Memory B cell (primary cell): ENCODE measurements at places on chromosomes 1 and 21.
A peak's percentile ranks its signal among the peaks of the same experiment; 100 is the strongest.

DNA sequence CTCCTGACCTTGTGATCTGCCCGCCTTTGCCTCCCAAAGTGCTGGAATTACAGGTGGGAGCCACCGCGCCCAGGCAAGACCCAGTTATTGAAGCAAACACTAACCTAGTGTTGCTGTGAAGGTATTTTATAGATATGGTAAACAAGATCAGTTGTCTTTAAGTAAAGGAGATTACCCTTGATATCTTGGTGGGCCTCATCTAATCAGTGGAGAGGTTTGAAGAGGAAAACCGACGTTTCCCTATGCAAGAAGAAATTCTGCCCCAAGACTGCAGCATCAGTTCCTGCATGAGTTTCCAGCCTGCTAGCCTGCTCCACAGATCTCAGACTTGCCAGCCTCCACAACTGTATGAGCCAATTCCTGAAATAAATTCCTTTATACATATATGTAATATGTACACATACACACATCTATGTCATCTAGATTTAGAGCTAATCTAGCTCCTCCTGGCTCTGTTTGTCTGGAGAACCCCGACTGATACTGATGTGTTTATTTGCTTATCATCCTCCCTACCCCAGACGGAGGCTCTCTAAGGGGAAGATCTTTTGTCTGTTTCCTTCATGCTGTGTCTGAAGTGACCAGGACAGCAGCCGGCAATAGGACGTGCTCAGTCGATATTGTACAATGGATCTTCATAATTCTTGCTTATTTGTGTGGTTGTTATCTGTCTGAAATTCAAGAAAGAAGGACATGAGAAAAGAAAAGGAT lies 90.9 kb downstream of the IER5 start:
- peaks cover 13% of the 10 kb centered on the region for H3K27me3 ChIP-seq
- H3K27ac ChIP-seq: no peak overlapping the region
- no peak overlapping the region for H3K4me3 ChIP-seq
- no peak for DNase-seq

DNA sequence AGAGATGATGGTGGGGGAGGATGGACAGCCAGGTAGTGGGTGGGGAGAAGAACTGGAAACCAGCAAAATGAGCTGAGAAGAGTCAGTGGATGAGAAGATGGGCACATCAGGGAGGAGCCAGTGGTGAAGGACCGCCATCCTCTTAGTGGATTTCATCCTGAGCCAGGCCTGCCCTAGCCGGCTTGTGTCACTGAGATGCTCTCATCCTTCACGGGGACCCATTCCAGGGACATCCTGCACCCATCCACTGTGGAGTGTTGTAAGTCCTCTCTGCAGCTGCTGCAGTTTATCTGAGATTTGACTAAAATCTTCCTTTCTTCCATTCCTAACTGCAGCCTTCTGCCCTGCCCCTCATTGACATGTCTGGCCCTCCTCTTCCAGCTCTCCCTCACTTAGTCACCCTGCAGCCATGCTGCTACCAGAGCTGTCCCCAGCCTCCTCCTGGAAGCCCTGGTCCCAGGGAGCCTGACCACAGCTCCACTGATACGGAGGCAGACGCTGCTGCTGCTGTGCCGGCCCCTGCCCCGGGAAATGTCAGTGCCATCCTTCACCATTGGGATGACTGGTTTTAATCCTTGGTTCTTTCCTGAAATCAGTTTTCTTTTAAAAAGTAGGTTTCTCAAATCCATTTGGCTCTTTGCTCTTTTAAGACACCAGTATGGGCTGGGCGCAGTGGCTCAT lies 33.2 kb downstream of the STUM start:
- H3K36me3 ChIP-seq: peaks cover 2% of the 10 kb centered on the region
- peaks cover 3% of the 10 kb centered on the region for H3K4me1 ChIP-seq
- no peak for DNase-seq
- peaks cover 7% of the 10 kb centered on the region for H3K27me3 ChIP-seq
- no peak overlapping the region for H3K27ac ChIP-seq

DNA sequence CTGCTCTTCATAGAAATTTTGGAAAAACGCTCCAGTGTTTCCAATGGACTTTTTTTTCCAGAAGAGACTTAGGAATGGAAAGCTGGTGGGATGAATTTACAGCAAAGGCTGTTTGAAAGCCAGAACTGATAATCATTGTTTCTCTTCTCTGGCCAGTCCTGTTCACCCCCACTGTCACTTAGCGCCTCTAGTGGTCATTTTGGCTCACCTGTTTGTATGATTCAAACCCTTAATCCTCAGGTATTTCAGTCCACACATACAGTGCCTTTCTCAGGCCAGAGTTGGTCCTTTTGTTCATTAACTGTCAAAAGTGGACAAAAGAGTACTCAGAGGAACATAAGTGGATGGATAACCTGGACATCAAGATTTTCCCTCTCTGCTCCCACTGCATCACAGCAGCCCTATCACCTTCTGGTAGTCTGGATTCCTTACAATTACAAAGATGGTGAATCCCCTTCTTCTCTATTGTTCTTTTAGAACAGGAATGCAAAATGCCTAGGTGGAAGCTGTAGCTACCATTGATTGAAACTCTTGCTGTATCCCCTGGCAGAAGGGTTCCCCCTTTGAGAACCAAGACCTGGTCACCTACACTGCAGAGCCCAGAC lies 177.6 kb upstream of the OLFM3 start:
- H3K27me3 ChIP-seq: no peaks in the 10 kb centered on the region
- H3K36me3 ChIP-seq: no peaks in the 10 kb centered on the region
- no peak overlapping the region for H3K27ac ChIP-seq
- no peaks in the 10 kb centered on the region for H3K4me1 ChIP-seq
- DNase-seq: no peak

DNA sequence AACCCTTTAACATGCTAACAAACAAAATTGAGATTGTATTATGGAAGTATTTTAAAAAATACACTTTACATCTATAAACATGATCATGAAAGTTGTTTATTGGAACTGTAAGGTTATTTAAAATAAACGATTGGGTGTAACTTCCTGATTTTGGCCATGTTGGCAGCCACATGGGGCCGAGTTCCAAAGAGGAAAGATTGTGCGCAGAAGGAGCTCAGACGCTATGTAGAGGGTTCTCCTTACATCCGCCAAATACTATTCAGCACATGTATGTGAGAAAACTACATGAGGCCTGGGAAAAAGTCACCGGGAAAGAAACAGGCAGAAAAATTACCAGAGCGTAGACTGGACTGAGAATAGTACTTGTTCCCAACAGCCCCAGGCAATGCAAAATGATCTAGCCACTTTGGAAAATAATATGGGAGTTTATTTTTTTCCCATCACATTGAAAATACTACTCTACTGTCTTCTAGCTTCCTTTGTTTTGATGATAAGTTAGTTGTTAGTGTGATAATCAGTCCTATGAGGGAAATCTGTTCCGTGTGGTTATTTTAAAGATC lies 35.7 kb upstream of the B3GALT2 start:
- H3K4me3 ChIP-seq: no peak overlapping the region
- H3K27ac ChIP-seq: no peak overlapping the region
- H3K4me1 ChIP-seq: peaks cover 13% of the 10 kb centered on the region
- peaks cover 41% of the 10 kb centered on the region for H3K36me3 ChIP-seq
- H3K27me3 ChIP-seq: no peaks in the 10 kb centered on the region

GRCh38 chr1:36366091-36366661 lies 19.5 kb downstream of the STK40 start:
- no peak for DNase-seq
- H3K27ac ChIP-seq: peak overlapping the region; percentile 53
- peaks cover 11% of the 10 kb centered on the region for H3K36me3 ChIP-seq
- no peak overlapping the region for H3K4me3 ChIP-seq
- H3K27me3 ChIP-seq: no peaks in the 10 kb centered on the region

GRCh38 chr1:143625886-143626285 lies 345.9 kb downstream of the FAM72C start:
- no peak for DNase-seq
- H3K4me3 ChIP-seq: no peak overlapping the region
- H3K4me1 ChIP-seq: no peaks in the 10 kb centered on the region
- no peaks in the 10 kb centered on the region for H3K36me3 ChIP-seq

GRCh38 chr1:94667818-94668217 lies 126.3 kb upstream of the F3 start:
- no peaks in the 10 kb centered on the region for H3K4me1 ChIP-seq
- no peaks in the 10 kb centered on the region for H3K36me3 ChIP-seq
- no peak for DNase-seq
- no peaks in the 10 kb centered on the region for H3K27me3 ChIP-seq
- no peak overlapping the region for H3K27ac ChIP-seq

DNA sequence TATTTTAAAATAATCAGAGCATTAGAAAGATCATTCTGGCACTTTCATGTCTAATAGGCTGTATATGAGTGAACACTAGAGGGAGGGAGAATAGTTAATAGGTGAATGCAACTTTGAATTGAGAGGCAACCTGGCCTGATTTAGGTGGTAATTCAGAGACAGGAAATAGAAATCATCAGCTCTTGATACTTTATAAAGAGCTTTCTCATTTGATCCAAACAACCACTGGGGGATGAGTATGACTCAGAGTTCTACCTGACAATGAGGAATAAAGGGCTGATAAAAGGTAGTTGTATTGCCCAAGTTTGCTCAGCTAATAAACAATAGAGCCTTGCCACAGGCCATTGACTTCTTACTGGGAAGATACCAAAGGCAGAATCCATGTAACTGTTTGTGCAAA lies 5.2 kb upstream of the FAM89A start:
- no peak overlapping the region for H3K27ac ChIP-seq
- no peak overlapping the region for H3K4me3 ChIP-seq

GRCh38 chr1:44421446-44421884 lies 16.4 kb downstream of the RNF220 start:
- H3K36me3 ChIP-seq: no peaks in the 10 kb centered on the region
- H3K27me3 ChIP-seq: peaks cover 35% of the 10 kb centered on the region
- no peak overlapping the region for H3K4me3 ChIP-seq
- no peak overlapping the region for H3K27ac ChIP-seq

- H3K36me3 ChIP-seq: no peaks in the 10 kb centered on the region
- no peak overlapping the region for H3K27ac ChIP-seq
- H3K27me3 ChIP-seq: peaks cover 12% of the 10 kb centered on the region
- H3K4me1 ChIP-seq: no peaks in the 10 kb centered on the region
- no peak for DNase-seq
Measured at GRCh38 chr1:208221291-208221622, 22.9 kb downstream of the PLXNA2 start.

- peak overlapping the region; percentile 68 for H3K4me3 ChIP-seq
- H3K4me1 ChIP-seq: peaks cover 34% of the 10 kb centered on the region
- peak overlapping the region; percentile 87 for H3K27ac ChIP-seq
- peaks cover under 1% of the 10 kb centered on the region for H3K27me3 ChIP-seq
- peak; percentile 55 for DNase-seq
Measured at GRCh38 chr1:160101037-160101716, 2.8 kb upstream of the IGSF8 start.

DNA sequence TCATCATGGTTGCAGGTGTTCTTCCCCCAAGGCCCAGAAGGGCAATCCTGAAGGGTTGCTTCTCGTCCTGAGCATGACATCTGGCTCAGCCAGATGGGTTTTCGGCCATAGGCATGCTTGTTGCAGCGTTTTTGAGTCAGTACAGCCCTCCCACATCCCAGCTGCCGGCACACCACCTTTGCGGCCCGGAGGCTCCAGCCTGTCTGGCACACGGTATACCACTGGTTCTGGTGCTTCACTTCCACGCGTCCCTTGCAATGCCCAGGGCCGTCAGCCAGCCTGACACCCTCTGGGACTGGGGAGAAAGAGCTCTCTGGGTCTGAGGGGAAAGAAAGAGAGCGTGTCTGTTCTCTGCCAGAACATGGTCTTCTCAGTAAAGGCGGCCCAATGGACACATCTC lies 7.2 kb downstream of the CD5L start:
- H3K4me1 ChIP-seq: peaks cover 31% of the 10 kb centered on the region
- no peaks in the 10 kb centered on the region for H3K36me3 ChIP-seq
- no peaks in the 10 kb centered on the region for H3K27me3 ChIP-seq
- H3K27ac ChIP-seq: no peak overlapping the region

GRCh38 chr1:111535256-111536191 lies 32.1 kb upstream of the ADORA3 start:
- H3K27me3 ChIP-seq: peaks cover 3% of the 10 kb centered on the region
- no peaks in the 10 kb centered on the region for H3K4me1 ChIP-seq
- DNase-seq: no peak
- H3K4me3 ChIP-seq: no peak overlapping the region
- H3K27ac ChIP-seq: no peak overlapping the region

- H3K27ac ChIP-seq: no peak overlapping the region
- H3K36me3 ChIP-seq: no peaks in the 10 kb centered on the region
- H3K4me3 ChIP-seq: no peak overlapping the region
- no peak for DNase-seq
- H3K4me1 ChIP-seq: no peaks in the 10 kb centered on the region
Measured at GRCh38 chr1:96048572-96049212, 672.9 kb upstream of the PTBP2 start.

- no peak for DNase-seq
- H3K4me3 ChIP-seq: no peak overlapping the region
- no peaks in the 10 kb centered on the region for H3K36me3 ChIP-seq
- H3K4me1 ChIP-seq: no peaks in the 10 kb centered on the region
Measured at GRCh38 chr1:55579332-55580001, 364.3 kb upstream of the USP24 start.

- no peaks in the 10 kb centered on the region for H3K4me1 ChIP-seq
- H3K27ac ChIP-seq: no peak overlapping the region
- no peak overlapping the region for H3K4me3 ChIP-seq
Measured at GRCh38 chr1:85142753-85143152, 58.1 kb downstream of the SYDE2 start.

- no peak for DNase-seq
- no peak overlapping the region for H3K4me3 ChIP-seq
- no peak overlapping the region for H3K27ac ChIP-seq
- peaks cover 6% of the 10 kb centered on the region for H3K4me1 ChIP-seq
- H3K27me3 ChIP-seq: no peaks in the 10 kb centered on the region
Measured at GRCh38 chr1:230861489-230861888, 6.8 kb downstream of the C1orf198 start.

DNA sequence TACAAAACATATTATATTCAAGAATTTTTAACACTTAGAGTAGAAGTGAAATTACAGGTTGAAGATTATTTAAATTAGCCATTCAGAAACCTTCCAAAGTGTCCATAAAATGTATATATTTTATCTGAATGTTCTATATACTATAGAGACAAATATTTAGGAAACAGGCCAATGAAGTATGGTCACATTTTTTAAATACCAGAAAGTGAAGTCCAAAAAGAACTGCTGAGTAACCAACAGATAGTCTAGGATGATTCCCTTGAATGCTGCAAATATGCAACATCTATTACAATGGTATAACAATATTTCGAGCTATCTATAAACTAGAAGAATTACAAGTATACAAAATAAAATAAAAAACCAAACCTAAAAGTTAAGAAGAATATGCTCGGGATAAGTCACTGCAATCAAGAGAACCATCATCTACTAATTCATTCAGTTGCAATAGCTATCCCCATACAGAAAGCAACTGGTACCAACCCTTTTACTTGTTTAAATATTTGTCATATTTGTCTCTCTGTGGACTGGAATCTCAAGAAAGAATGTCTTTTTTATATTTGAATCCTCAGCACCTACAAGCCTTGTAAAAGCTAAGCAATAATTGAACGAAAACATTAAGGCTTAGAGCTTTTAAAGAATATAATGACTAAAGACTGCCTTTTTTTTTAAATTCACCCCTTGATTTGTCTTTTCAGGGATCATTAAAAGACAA lies 8.1 kb downstream of the ODF2L start:
- no peak overlapping the region for H3K27ac ChIP-seq
- peaks cover 31% of the 10 kb centered on the region for H3K4me1 ChIP-seq
- no peak overlapping the region for H3K4me3 ChIP-seq
- peaks cover 7% of the 10 kb centered on the region for H3K36me3 ChIP-seq
- no peak for DNase-seq
- H3K27me3 ChIP-seq: no peaks in the 10 kb centered on the region
